ENCODE measurements at places on chromosomes 5 and 9. TPM values are rescaled to one million over a fixed set of nuclear protein-coding genes. Genes with fewer than 3 reads are reported as not detected.

Gene LCN9
- total RNA-seq = not detected

GRCh38 chr9:111076519-111076918 is 38.2 kb upstream of the LPAR1 start:
- no peak overlapping the region for H3K4me3 ChIP-seq
- no peak overlapping the region for H3K27ac ChIP-seq
- DNase-seq = no peak
- no peaks in the 10 kb centered on the region for H3K27me3 ChIP-seq
- no peaks in the 10 kb centered on the region for H3K4me1 ChIP-seq
- no peaks in the 10 kb centered on the region for H3K36me3 ChIP-seq

Gene TICAM2
- total RNA-seq = 1.4 TPM

DNA sequence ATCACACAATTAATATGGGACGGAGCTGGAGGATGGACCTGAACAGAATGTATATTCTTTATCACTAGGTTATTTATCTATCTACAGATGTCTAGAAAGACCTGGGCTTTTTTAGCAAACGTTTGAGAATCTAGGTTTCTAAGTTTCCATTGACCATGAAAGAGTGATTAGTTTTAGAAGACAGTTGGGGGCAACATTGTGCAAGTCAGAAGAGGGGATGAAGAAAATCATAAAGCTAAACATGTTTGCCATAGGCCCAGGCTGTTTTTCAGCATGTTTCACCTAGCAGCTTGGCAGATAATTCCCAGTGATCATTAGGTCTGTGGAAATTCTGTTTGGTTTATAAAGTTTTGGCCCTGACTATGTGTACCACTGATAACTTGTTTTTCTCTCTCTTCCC is 44.1 kb upstream of the CDKN2B start:
- H3K27ac ChIP-seq = no peak overlapping the region
- DNase-seq = no peak
- no peak overlapping the region for H3K4me3 ChIP-seq
- no peaks in the 10 kb centered on the region for H3K4me1 ChIP-seq
- H3K27me3 ChIP-seq = no peaks in the 10 kb centered on the region

DNA sequence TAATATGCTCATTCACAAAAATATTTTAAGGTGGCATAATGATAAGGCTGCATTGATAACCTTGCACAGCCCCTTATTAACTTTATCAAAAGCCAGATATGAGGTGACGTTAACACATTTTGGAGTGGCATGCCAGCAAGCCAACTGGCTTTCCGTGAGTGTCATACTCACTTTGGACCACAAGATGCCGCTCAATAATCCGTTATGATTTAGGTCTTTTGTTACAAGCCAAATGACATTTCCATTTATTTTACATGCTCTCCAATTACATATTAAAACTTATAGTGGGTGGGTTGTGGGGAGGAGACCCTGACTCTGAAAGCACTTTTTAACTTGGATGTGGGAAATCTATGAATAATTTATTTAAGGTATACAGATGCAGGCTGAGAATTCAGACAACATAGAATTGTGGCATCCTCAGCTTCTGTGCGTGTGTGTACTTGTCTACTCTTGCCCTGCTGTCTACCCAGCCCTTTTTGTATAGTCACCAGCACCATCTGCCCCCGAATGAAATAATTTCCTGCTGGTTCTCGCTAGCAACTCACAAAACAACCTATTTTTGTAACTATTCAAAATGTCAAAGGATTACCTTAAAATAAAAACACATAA is 305.1 kb downstream of the PSAT1 start:
- no peaks in the 10 kb centered on the region for H3K4me1 ChIP-seq
- no peaks in the 10 kb centered on the region for H3K36me3 ChIP-seq
- no peak overlapping the region for H3K27ac ChIP-seq

- no peak for DNase-seq
- H3K27me3 ChIP-seq = no peaks in the 10 kb centered on the region
- H3K4me3 ChIP-seq = no peak overlapping the region
- H3K36me3 ChIP-seq = no peaks in the 10 kb centered on the region
- H3K4me1 ChIP-seq = no peaks in the 10 kb centered on the region
- H3K27ac ChIP-seq = no peak overlapping the region
Measured at GRCh38 chr5:136364307-136364706, 1.0 kb downstream of the TRPC7 start.

DNA sequence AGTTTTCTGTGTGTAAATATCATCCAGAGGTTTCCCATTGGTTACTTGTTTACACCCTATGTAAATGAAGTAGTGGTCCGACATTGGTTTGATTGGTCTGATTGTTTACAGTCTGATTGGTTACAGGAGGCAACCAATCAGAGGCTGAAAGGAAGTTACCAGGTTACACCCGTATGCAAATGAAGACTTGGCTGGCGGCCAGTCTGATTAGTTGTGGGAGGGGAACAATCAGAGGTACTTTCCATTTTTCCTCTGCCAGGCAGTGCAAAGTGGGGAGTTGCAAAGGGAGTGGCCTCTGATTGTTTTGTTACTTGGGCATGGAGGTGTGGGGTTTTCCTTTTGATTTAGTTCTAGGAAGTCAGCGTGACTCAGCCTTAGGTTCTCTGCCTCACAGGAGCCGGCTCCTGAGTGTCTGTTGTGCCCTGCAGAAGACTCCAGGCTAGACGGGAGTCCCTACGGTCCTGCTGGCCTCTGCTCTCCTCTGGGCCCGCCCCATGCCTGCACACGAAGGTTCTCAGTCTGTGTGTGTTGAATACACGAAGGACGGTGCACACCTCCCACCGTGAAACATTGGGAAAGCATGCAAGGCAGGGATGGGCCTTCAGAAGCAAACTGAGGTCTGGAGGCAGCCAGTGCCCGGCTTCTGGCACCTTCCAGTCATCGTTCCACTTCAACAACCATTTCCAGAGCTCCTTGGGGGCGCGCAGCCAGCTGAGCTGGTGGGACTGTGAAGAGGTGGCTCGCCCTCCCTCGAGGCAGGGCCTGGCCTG is 42.9 kb downstream of the OLFM1 start:
- H3K4me3 ChIP-seq = no peak overlapping the region
- H3K4me1 ChIP-seq = peaks cover 8% of the 10 kb centered on the region
- no peak overlapping the region for H3K27ac ChIP-seq
- H3K36me3 ChIP-seq = no peaks in the 10 kb centered on the region
- DNase-seq = peak; percentile 25

Measured in thyroid gland (tissue), 4 donors.